ENCODE measurements at places on chromosomes 11 and 22.

- DNase-seq: peak; percentile 69
Measured at GRCh38 chr11:115159207-115159606, 345.0 kb downstream of the CADM1 start.

DNA sequence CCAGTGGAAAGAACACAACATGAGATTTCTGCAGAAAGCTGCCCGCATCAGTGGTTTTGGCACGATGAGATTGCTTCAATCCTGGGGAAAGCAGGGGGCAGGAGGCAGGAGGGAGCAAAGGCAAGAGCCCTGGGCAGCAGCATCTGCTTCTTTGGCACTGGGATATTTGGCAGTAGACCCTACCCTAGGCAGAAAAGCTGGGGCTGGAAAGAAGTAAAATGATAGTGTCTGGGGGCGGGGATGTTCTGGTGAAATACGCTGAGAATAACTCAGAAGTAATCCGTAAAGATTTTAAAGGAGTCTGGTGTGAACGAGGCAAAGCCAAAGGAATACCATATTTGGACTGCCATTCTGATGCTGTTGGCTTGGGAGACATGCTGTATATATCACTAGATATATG lies 62.0 kb downstream of the FAM76B start:
- no peak for DNase-seq

GRCh38 chr11:17489751-17490150 lies 13.1 kb upstream of the ABCC8 start:
- DNase-seq: no peak

- DNase-seq: no peak
Measured at GRCh38 chr11:132078264-132079076, 708.1 kb downstream of the NTM start.

GRCh38 chr11:122270535-122270934 lies 154.5 kb upstream of the BLID start:
- no peak for DNase-seq

DNA sequence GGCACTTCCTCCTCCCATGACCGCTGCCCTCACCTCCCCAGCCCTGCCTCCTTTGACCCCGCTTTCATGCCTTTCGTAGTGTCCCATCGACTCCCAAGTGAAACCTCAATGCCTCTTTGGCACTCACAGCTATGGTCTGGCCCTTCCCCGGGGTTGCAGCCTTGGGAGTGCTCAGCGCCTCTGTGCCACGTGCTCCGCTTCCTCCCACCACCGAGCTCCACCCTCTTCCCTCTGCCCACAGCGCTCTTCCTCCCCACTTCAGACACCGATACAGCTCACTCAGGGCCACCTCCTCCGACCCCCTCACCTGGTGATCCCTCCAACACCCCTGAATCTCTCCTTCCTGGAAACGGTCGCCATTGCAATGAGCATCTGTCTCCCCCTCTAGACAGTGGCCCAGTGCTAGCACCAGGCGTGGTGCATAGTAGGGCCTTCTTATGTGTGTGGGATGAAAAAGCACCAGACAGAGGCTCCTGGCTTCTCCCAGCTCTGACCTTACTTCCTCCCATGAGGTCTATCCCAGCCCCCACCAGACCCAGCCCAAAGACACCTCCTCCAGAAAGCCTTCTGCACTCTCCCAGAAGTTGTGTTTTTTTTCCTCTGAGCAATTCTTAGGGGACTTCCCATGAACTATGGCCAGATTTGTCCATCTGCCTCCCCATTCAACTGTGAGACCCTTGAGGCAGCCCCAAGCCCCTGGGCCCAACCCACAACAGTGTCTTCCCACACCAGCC lies 16.4 kb upstream of the SCGB1A1 start:
- no peak for DNase-seq

DNA sequence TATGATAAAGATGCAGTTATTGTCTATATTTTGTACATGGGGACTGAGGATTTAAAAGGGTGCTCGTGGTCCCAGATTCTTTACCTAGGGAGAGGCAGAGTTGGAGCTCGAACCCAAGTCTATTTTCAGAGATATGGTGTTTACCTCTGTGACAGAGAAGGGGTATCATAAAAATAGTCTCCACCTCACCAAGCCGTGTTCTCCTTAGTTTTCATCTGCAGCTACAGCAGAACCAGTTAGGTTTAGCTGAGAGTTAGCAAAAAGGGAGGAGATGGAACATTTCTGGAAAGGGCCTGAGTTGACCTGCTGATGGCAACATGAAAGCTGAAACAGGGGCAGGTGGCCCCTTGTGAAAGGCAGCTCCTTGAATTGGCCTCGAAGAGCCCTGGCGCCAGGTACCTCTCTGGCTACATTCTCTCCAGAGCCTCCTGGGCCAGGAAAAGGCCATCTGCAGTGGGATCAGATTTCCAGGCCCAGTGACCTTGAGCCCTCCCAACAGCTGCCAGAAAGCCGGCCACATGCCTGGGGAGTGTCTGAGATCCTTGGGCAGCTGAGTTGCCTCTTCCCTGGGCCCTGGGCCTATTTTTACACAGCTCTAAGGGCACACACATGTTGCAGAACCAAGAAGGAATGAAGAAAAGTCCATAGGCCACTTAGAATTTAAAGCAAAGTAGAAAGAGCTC lies 136.6 kb downstream of the NAV2 start:
- DNase-seq: no peak

GRCh38 chr11:74844072-74844471 lies 95.4 kb downstream of the RNF169 start:
- DNase-seq: no peak

- DNase-seq: no peak
Measured at GRCh38 chr11:83863272-83863671, 577.1 kb upstream of the CCDC90B start.

DNA sequence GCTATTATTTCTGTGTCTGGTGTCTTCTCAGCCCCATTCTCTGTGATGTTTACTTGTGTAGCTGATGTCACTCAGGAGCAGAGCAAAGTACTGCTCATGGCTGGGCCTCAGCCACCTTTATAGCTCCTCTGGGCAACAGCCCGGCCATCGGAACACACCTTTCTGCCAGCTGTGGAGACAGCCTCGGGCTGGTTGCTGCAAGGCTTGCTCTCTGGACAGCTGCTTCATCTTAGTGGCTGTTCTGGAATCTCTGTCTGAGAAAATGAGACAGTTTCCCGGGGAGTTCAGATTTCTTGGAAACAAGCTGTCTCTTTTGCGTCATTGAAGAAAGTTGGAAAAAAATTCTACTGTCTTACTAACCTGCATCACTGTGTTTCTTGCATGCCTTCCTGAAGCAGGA lies 20.0 kb downstream of the THY1 start:
- DNase-seq: no peak

- no peak for DNase-seq
Measured at GRCh38 chr11:45170484-45170883, 24.0 kb downstream of the PRDM11 start.

- DNase-seq: no peak
Measured at GRCh38 chr11:2828585-2829330, 56.8 kb downstream of the CDKN1C start.

- DNase-seq: peak; percentile 27
Measured at GRCh38 chr22:23401111-23401909, 178.8 kb downstream of the IGLL1 start.

GRCh38 chr11:92642177-92642931 lies 327.1 kb upstream of the MTNR1B start:
- no peak for DNase-seq

- no peak for DNase-seq
Measured at GRCh38 chr11:130369713-130370112, 55.0 kb upstream of the ZBTB44 start.

DNA sequence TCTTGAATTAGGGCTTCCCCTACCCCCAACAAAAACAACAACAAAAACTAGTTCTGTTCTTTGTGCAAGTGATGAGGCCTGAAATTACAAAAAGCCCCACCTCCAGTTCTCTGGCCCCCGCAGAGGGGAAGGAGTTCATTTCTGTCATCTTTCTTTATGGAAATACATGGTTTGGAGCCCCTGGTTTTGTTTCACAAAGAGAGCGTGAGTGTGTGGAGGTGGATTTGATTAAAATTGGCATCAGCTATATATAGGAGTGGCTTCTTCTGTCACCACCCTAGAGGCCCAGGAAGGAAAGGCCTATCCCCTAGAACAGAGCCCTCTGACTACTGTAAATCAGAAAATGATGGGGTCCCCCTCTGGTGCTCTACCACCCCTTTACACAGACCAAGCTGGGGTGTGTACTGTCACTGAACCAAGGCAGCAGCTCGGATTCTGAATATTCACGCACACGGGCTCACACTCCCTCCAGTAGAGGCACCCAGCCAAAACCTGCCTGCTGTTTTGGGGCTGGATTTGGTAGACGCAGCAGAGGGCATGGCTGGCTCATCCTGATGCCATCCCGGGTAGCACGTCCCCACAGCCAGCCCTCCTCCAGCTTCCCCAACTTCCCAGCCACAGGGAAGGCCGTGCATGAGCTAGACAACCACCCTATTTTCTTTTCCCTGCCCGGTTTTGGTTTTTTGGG lies 19.4 kb downstream of the RCOR2 start:
- no peak for DNase-seq

- no peak for DNase-seq
Measured at GRCh38 chr11:75072582-75072981, 24.1 kb downstream of the OR2AT4 start.

DNA sequence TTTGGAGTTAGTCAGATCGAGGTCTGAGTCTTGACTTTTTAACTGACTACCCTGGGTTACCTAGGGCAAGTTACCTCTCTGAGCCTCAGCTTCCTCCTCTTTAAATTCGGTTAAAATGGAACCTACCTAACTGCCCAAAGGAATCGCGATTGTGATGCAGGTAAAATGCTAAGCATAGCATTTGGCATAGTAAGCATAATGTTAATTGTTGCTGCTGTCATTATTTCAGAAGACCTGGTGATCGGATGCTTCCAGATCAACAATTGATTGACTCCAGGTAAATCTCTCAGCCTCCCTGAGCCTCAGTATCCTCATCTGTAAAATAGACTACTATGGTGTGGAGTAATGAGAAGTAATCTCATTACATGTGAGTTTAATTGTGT lies 550 bp upstream of the SLC43A1 start:
- DNase-seq: no peak

DNA sequence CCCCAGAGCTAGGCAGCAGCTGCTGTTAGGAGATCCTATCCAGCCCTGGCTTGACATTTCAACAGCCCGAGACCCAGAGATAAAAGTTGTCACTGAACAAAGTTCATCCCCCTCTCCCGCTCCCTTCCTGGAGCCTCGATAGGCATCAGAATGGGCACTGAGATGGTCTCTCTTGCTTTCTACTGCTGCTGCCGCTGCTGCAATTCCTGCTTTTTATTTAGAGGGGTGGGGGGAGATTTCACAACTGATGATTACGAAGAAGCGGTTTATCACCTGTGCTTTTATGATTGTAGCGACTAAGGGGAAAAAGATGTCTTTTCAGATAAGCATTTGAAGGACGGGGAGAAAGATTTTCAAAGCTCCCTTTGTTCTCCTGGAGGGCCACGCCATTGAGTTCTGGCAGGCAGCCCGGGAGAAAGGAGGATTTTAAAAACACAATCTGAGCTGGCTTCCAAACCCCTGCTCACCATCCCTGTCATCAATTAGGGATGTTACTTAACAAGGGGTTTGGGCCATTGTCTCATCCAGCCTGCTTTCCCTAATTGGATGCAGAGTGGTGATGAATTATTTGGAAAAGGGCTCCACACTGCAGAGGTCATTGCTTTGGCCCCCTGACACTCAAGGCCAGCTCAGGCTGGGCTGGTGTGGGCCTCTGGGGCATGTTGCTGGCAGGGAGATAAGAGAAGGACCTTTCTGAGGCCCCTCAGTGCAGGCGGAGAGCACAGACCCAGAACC lies 344.7 kb downstream of the BUD13 start:
- peak; percentile 47 for DNase-seq

DNA sequence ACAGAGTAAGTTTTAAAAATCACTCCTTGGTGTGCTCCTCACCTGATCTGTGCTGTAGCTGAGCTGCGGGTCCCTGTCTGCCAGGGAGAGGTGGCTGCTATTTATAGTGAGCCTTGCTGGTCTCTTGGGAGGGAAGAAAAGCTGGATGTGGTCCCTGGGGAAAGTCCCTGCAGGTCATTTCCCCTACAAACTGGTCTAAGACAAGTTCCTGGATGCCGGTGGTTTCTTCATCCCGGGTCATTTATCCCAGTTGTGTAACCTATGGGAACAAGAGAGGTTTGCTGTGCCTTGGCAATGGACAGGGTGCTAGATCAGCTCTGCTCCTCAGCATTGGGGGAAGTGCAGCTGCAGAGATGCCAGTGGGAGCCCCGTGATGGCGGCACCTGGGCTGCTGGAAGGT lies at the start of gene SAA2:
Gene SAA2 (minus strand): TSS at position 108 of the 400 bp plus-strand sequence. CDS start 657 bp downstream, outside the sequence.
- DNase-seq: no peak

- no peak for DNase-seq
Measured at GRCh38 chr11:255816-256215, 19.0 kb downstream of the PSMD13 start.

GRCh38 chr22:19228179-19228578 lies 49.6 kb upstream of the SLC25A1 start:
- DNase-seq: no peak

DNA sequence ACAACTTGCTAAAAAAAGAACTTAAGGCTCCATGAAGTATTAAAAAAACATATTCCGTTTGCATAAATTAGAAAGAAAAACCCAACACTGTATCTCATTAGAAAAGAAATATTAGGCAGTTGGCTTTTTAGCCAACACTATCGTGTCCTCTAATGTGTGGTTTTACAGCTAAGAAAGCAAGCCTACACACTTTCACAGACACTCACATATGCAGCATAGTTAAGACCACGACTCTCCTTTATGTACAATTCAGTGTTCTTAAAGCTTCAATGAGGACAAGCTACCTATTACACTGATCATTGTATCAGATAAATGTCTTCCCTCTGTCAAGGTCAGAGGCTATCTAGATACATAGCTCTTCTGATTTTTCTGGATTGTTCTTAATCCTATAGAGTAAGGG lies 80.1 kb downstream of the PICALM start:
- DNase-seq: no peak

DNA sequence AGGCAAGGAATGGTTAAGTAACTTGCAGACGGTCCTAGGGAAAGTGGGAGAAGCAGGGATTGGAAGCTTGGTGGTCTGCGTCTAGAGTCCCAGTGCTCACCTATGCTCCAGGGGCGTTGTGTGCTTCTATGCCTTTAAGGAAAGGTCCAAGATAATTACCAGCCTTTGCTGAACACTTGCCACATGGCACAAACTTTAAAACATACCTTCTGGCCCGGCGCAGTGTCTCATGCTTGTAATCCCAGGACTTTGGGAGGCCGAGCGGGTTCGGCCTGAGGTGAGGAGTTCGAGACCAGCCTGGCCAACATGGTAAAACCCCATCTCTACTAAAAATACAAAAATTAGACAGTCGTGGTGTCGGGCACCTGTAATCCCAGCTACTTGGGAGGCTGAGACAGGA lies 2.3 kb downstream of the POLDIP3 start:
- DNase-seq: no peak

DNA sequence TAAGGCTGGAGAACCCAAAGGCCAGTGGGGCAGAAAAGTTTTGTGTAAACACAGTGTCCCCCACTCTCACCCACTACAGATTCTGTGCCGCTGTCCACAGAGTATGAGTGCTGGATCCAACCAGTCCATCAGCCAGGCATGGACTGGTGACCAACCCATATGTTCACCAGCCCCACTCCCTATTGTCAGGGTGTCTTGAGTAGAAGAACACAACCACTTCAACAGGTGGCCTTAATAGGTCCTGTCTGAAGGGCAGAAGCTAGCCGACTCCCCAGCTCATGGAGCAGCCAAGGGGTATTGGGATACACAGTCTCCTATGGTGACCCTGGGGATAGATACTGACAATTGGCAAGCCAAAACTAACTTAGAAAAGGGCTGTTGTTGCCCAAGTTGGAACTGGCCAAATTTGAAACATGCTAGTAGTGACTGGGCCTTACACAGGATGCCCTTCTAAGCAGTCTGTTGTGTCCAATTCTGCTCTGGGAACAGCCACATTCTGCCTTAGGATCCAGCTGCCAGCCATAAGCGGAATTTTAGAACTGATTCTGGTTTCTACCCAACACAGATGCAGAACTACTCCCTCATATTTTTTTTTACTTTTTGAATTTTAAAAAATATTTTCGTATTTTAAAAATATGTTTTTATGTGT lies 19.8 kb upstream of the PGM2L1 start:
- DNase-seq: no peak

Measured in D341Med (cell line).